Left kidney (tissue), 8 donors: ENCODE measurements at places on chromosomes 12 and 14. TPM values are rescaled to one million over a fixed set of nuclear protein-coding genes. Genes with fewer than 3 reads are reported as not detected.

DNA sequence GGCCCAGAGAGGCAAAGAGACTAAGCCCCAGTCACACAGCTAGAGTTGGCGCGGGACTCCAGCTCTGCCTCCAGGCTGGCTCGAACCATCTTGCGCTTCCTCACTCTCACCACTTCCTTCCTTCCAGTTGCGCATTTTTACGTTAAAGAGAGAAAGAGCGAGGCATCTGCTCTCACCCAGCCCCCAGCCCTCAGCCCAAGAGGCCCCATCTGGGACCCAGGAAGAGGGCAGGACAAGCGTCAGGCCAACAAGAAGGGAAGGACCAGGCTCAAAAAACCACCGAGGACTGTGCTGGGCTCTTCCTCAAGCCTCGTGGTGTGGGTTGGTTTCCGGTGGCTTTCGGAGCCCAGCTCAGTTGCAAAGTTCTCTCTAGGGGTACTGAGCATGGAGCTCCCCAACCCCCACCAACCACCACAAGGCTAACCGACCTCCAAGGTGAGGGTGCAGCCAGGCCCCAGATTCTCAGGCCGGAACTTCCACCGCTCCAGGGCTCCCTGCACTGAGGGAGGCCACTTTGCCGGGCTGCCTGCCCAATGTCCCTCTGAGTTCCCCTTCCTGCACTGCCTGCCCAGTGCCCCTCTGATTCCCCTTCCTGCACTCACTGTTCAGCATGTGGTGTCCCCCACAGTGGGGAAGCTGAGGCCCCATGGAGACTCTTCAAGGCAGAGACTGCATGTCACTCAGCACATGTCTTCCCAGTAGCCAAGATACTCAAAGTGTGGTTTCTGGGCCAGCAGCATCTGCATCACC, 35.9 kb downstream of the TESC start:
- no peak for DNase-seq

GRCh38 chr12:18373181-18373580, 111.9 kb downstream of the PIK3C2G start:
- no peak for DNase-seq

- no peak for DNase-seq
These were observed 58.4 kb upstream of the SAV1 start for GRCh38 chr14:50726372-50727107.

DNA sequence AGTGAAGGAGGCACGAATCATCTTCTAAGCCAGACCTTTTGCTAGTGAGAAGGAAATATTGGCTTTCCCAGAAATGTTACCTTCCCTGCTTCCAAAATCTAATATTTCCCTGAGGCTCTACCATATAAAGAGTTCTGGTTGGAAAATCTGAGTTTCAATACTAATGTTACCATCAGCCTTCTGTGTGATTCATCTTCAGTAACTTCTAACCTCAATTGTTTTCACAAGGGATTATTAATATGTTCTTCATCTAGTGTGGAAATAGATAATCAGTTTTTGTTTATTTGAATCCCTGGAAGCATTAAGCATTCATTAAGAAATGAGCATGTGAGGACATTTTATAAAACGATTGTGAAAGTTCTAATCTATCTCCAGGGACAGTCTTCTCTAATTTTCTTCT, 720.9 kb downstream of the AACS start:
- DNase-seq = no peak

- DNase-seq = no peak
These were observed 5.5 kb upstream of the BDKRB1 start for GRCh38 chr14:96250485-96250884.

GRCh38 chr12:90167518-90168208, 459.0 kb upstream of the ATP2B1 start:
- DNase-seq = no peak

DNA sequence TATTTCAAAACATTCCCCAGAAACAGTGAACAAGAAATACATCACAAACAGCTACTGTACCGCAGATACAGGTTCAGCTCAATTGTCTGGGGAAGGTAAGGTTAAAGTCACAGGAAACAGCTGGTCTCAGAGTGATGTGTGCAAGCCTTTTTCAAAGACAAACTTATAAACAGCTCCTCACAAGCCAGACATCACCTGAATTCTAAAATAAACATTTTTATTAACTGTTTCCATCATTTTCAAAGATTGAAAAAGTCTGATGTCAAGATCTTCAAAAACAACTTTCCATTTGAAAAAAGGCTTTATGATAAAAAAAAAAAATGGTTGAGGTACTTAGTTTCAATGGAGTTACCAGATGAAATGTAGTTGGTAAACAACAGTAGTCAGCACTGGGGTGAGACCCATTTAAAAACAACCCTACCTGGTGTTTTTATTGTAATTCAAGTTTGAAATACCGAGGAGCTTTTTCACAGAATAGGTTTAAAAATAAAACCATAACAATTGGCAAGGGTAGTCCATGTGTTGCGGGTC, 4.0 kb downstream of the BTG1 start:
- no peak for DNase-seq

DNA sequence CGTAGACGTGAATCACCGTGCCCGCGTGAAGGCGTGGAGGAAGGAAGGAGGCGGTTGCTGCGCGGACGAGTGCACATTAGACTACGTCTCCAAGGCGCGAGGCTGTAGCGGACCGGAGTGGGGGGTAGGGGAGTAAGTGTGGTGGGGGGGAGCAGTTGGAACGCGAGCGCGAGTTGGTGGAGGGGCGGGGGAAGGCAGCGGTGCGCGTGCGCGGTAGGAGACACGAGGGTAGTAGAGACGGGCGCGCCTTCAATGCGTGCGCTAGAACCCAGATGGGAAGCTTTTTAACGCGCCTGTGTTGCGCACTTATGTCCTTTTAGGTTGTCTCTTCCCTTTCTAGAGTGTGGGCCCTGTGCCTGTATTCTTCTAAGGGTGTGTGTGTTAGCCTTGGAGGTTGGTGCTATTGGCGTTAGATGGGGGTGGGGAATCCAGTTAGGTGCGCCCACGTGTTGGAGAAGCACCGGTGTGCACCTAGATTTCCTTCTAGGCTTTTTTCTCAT, 604 bp downstream of the EIF4B start:
- DNase-seq = peak; percentile 54

HAL gene
- polyA plus RNA-seq = 1.5 TPM

CLEC2A gene
- polyA plus RNA-seq = not detected

FAM181A gene
- polyA plus RNA-seq = not detected
